A673 (cell line): ENCODE measurements at places on chromosomes 4 and X. TPM values are rescaled to one million over a fixed set of nuclear protein-coding genes. Genes with fewer than 3 reads are reported as not detected.

- no peak overlapping the region for H3K27ac ChIP-seq
- no peak overlapping the region for H3K4me3 ChIP-seq
- H3K4me1 ChIP-seq: peaks cover 29% of the 10 kb centered on the region
- H3K27me3 ChIP-seq: no peaks in the 10 kb centered on the region
- no peaks in the 10 kb centered on the region for H3K36me3 ChIP-seq
- peak; percentile 21 for DNase-seq
Observed at GRCh38 chr4:113692809-113693411, 68.6 kb downstream of the CAMK2D start.

DNA sequence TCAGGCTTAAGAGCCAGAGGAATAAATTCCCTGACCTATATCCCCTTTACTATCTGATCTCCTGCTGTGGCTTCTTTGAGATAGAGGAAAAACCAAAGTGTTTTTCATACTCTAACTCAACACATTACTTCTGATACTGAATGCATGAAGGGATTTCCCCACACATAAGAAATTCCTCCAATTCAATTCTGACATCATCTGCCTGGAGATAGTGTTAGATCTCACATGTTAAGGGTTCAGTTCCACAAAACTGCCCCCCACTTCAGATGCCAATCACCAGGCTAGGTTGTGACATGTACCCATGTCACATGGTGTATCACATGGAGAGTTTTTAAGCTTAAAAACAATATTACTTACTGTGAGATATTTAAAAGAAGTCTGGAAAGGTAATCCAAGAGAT, 46.8 kb downstream of the GSTCD start:
- no peak overlapping the region for H3K27ac ChIP-seq
- H3K4me3 ChIP-seq: no peak overlapping the region
- no peak for DNase-seq
- no peaks in the 10 kb centered on the region for H3K4me1 ChIP-seq
- H3K27me3 ChIP-seq: no peaks in the 10 kb centered on the region

DNA sequence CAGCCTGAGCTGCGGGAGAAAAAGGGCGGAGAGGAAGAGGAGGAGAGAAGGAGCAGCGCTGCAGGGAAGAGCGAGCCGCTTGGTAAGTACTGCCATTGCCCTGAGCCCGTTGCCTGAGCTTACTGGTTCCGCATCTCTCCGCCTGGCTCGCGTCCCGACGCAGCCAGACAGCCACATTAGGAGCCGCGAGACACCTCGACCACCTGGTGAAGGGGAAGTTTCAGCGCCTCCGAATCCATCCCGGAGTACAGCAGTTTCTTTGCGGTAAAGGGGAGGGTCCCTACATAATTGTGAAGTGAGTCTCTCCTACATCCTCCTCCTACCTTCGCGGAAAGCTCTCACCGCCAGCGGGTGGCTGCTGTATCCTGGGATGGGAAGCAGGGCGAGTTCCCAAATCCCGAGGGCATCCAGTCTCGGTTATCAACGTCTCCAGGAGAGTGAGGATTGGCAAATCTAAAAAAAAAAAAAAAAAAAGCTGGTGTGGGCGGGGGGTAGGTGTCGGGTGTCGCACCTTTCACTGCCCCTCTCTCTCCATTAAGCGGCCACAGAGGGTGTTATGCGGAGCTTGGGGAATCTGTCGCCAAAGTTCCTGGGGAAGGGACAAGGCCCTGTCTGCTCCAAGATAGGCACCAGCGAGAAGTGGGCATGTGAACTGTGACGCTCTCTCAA, 7.9 kb downstream of the TBX22 start:
- H3K27me3 ChIP-seq: peaks cover 18% of the 10 kb centered on the region
- DNase-seq: no peak
- no peaks in the 10 kb centered on the region for H3K4me1 ChIP-seq
- H3K4me3 ChIP-seq: no peak overlapping the region
- no peak overlapping the region for H3K27ac ChIP-seq
- H3K36me3 ChIP-seq: no peaks in the 10 kb centered on the region

- H3K36me3 ChIP-seq: no peaks in the 10 kb centered on the region
- H3K4me3 ChIP-seq: no peak overlapping the region
- H3K4me1 ChIP-seq: no peaks in the 10 kb centered on the region
- no peaks in the 10 kb centered on the region for H3K27me3 ChIP-seq
- DNase-seq: no peak
Observed at GRCh38 chr4:71202705-71203104, 136.1 kb upstream of the SLC4A4 start.

DNA sequence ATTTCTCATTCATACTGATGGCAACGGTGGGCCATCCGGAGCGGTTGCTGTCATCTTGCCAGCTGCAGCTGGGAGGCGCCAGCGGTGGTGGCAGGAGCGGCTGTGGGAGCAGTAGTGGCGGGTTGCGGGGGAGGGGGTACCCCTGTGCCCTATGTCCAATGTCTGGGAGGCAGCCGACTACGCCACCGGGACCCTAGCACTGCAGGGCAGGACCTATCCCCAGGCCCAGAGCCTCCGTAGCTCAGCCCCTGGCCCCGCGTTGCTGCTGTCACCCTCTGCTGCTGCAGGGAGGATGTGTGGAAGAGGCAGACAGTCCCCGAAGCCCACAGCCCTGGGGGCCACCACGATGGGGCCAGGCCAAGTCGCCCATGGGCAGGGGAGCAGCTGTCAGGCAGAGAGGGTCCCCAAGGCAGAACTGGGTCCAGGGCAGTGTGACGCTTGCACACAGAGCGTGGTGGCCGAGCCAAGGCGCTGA, 10.0 kb upstream of the SPP1 start:
- H3K27me3 ChIP-seq: no peaks in the 10 kb centered on the region
- H3K27ac ChIP-seq: no peak overlapping the region
- H3K36me3 ChIP-seq: no peaks in the 10 kb centered on the region

GRCh38 chrX:103428525-103428924, 52.2 kb downstream of the BEX3 start:
- H3K36me3 ChIP-seq: no peaks in the 10 kb centered on the region
- H3K27ac ChIP-seq: no peak overlapping the region
- H3K4me3 ChIP-seq: no peak overlapping the region
- no peaks in the 10 kb centered on the region for H3K4me1 ChIP-seq
- no peak for DNase-seq
- H3K27me3 ChIP-seq: no peaks in the 10 kb centered on the region

DNA sequence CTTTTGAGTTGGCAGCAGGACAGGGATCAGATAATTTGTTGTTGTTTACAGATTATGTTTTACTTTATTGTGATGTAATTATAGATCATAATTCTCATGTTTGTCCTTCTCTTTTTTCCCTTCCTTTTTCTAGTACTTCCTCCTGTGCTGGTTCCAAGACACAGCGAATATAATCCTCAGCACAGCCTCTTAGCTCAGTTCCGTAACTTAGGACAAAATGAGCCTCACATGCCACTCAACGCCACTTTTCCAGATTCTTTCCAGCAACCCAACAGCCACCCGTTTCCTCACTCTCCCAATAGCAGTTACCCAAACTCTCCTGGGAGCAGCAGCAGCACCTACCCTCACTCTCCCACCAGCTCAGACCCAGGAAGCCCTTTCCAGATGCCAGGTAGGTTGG, 58.0 kb downstream of the SMAD1 start:
- DNase-seq: no peak
- H3K36me3 ChIP-seq: no peaks in the 10 kb centered on the region
- H3K4me1 ChIP-seq: peaks cover 53% of the 10 kb centered on the region
- H3K27me3 ChIP-seq: no peaks in the 10 kb centered on the region
- H3K27ac ChIP-seq: peak overlapping the region; percentile 73

- no peaks in the 10 kb centered on the region for H3K4me1 ChIP-seq
- no peak for DNase-seq
- no peak overlapping the region for H3K27ac ChIP-seq
- no peaks in the 10 kb centered on the region for H3K36me3 ChIP-seq
Observed at GRCh38 chr4:79991601-79992000, 81.4 kb downstream of the ANTXR2 start.

- no peaks in the 10 kb centered on the region for H3K4me1 ChIP-seq
- DNase-seq: no peak
- H3K27ac ChIP-seq: no peak overlapping the region
- no peak overlapping the region for H3K4me3 ChIP-seq
- H3K36me3 ChIP-seq: peaks cover 3% of the 10 kb centered on the region
Observed at GRCh38 chrX:3621414-3621813, 92.0 kb downstream of the PRKX start.

Gene PLP2
- total RNA-seq: 70.0 and 87.5 TPM in 2 replicates

Gene SPARCL1
- 1.1 and 1.8 TPM in 2 replicates for total RNA-seq

DNA sequence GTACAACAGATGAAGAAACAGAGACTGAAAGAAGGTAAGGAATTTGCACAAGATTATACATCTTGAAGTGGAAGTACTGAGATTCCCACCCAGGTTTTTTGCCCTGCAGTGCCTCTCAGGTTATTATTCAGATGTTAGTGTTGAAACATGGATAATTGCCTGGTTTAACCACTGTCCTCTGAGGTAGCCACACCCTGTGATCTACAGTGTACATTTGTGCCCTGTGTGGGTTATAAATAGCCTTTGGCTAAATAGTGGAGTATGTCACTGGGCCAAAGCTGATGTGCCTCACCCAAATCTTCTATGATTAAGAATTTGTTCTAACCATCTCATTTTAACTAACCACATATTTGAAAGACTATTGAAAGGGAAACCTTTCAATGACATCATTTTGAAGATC, 5.4 kb upstream of the ASB5 start:
- DNase-seq: no peak
- H3K4me3 ChIP-seq: no peak overlapping the region
- no peaks in the 10 kb centered on the region for H3K4me1 ChIP-seq
- H3K27me3 ChIP-seq: no peaks in the 10 kb centered on the region

DNA sequence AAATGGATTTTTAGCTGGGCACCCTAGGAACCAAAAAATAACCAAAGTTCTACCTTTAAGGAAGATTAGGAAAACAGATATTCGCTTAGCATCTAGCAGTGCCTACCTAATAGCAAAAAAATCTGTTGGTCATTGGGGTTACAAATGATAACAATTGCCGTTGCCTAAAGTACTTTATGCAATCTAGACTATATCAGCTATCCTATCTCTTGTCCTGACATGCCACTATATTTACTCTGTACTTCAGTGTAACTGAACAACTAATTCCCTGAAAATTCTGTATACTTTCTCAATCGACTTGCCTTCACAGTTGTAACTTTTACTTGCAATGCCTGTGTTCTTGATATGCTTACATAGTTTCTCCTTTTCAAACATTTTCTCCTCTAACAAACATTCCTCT, 282.9 kb upstream of the PCDH7 start:
- H3K27ac ChIP-seq: no peak overlapping the region
- H3K36me3 ChIP-seq: no peaks in the 10 kb centered on the region
- no peak overlapping the region for H3K4me3 ChIP-seq
- no peaks in the 10 kb centered on the region for H3K4me1 ChIP-seq
- H3K27me3 ChIP-seq: no peaks in the 10 kb centered on the region
- DNase-seq: no peak

- no peak overlapping the region for H3K4me3 ChIP-seq
- DNase-seq: peak; percentile 53
- H3K4me1 ChIP-seq: peaks cover 23% of the 10 kb centered on the region
- no peaks in the 10 kb centered on the region for H3K27me3 ChIP-seq
- H3K27ac ChIP-seq: no peak overlapping the region
- H3K36me3 ChIP-seq: no peaks in the 10 kb centered on the region
Observed at GRCh38 chr4:29326816-29327215, 1393.4 kb upstream of the PCDH7 start.

DNA sequence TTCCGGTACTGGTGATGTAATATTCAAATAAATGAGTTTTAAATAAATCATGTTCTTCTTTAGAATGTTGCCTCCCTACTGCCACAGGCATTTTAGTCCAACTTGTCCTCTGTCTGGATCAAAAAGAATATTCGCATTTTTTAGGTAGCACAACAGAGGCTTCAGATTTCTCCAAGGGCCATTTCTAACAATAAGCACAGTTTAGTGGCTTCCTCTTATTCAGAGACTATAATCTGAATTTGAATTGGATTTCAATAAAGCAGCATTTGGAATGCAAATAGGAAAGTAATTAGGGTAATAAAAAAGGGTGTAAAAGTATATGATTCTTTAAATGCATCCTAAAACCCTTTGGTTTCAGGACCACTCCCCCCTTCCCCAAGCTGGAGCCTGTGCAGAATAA, 167.9 kb upstream of the GLRA2 start:
- H3K4me1 ChIP-seq: peaks cover 6% of the 10 kb centered on the region
- H3K27ac ChIP-seq: no peak overlapping the region
- DNase-seq: peak; percentile 58
- no peaks in the 10 kb centered on the region for H3K36me3 ChIP-seq
- H3K27me3 ChIP-seq: no peaks in the 10 kb centered on the region
- H3K4me3 ChIP-seq: no peak overlapping the region

DNA sequence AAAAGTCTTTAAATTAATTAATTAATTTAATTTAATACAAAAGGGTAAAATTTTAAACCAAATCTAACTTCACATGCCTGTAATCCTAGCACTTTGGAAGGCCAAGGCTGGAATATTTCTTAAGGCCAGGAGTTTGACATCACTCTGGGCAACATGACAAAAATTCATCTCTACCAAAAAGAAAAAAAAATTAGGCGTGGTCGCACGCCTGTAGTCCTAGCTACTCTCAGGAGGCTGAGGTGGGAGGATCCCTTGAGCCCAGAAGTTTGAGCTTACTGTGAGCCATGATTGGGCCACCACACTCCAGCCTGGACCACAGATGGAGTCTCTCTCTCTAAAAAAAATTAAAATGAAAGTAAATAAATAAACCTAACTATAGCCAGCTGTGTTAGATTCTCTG, 39.2 kb upstream of the ANTXR2 start:
- H3K27me3 ChIP-seq: no peaks in the 10 kb centered on the region
- H3K36me3 ChIP-seq: no peaks in the 10 kb centered on the region
- H3K4me1 ChIP-seq: no peaks in the 10 kb centered on the region
- no peak for DNase-seq
- H3K27ac ChIP-seq: no peak overlapping the region
- H3K4me3 ChIP-seq: no peak overlapping the region

Gene WAS
- 0.90 and 1.1 TPM in 2 replicates for total RNA-seq

- H3K27me3 ChIP-seq: peaks cover 46% of the 10 kb centered on the region
- H3K27ac ChIP-seq: no peak overlapping the region
- no peak for DNase-seq
- H3K4me3 ChIP-seq: no peak overlapping the region
- H3K4me1 ChIP-seq: no peaks in the 10 kb centered on the region
Observed at GRCh38 chrX:131621650-131622049, 77.8 kb downstream of the OR13H1 start.

GRCh38 chr4:7426525-7427171, 8.1 kb downstream of the PSAPL1 start:
- no peaks in the 10 kb centered on the region for H3K27me3 ChIP-seq
- H3K4me1 ChIP-seq: no peaks in the 10 kb centered on the region
- H3K36me3 ChIP-seq: no peaks in the 10 kb centered on the region

DNA sequence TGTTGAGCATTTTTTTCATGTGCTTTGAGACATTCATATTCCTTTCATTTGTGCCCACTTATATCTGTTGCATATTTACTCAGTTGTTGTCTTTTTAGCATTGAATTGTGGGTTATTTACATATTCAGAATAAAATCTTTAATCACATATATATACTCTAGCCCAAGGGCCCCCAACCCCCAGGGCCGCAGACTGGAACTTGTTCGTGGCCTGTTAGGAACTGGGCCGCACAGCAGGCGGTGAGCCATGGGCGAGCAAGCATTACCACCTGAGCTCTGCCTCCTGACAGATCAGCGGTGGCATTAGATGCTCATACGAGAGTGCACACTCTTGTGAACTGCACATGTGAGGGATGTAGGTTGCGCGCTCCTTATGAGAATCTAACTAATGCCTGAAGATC, 480.6 kb downstream of the KCTD8 start:
- no peak overlapping the region for H3K4me3 ChIP-seq
- no peaks in the 10 kb centered on the region for H3K27me3 ChIP-seq
- no peak for DNase-seq
- H3K4me1 ChIP-seq: no peaks in the 10 kb centered on the region
- H3K27ac ChIP-seq: no peak overlapping the region

GRCh38 chr4:123477711-123478209, 81.2 kb downstream of the SPRY1 start:
- no peaks in the 10 kb centered on the region for H3K27me3 ChIP-seq
- peaks cover 6% of the 10 kb centered on the region for H3K4me1 ChIP-seq
- H3K36me3 ChIP-seq: no peaks in the 10 kb centered on the region
- H3K27ac ChIP-seq: no peak overlapping the region

Gene FRMD7
- total RNA-seq: not detected in 2 replicates

Gene CT47A1
- total RNA-seq: not detected in 2 replicates
